ENCODE measurements at places on chromosomes 2 and 18.

DNA sequence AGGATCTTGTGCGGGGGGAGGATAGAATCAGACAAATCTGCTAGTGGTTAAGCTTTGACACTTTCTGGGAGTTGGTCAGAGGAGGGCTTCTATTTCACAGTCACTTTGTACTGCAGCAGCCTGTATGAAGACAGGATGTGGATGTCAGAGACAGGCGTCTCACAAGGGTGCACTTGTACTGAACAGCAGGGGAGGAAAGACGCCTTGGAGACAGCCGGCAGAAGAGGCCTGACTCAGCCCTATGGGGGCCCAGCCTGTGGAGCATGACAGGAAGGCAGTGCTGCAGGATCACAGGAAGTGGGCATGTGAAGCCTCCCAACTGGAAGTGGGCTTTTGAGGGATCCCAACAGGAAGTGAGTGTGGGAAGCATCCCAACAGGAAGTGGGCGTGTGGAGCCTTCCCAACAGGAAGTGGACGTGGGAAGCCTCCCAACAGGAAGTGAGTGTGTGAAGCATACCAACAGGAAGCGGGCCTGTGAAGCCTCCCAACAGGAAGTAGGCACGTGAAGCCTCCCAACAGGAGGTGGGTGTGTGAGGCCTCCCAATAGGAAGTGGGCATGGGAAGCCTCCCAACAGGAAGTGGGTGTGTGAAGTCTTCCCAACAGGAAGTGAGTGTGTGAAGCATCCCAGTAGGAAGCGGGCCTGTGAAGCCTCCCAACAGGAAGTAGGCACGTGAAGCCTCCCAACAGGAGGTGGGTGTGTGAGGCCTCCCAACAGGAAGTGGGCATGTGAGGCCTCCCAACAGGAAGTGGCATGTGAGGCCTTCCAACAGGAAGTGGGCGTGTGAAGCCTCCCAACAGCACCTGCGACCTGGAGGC, 212.3 kb downstream of the SNTG2 start:
- no peak for DNase-seq

DNA sequence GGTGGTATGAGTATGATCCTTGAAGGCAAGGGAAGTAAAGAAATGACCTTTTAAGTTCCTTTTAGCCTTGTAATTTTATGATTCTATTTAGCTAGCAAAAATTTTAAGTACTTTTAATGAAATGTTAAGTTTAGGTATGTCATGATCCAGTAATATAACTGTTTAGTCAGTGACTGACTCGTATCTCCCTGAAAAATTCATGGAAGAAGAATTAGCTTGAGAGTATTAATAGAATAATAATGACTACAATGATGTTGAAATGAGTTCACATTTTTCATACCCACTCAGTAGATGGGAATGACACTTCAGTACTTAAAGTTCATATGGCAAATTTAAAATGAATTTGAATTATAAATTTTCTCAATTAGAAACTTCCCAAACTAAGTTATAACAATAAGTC, 14.6 kb downstream of the RAB3GAP1 start:
- DNase-seq, result no peak

GRCh38 chr2:226873051-226873620, 37.3 kb downstream of the RHBDD1 start:
- no peak for DNase-seq

DNA sequence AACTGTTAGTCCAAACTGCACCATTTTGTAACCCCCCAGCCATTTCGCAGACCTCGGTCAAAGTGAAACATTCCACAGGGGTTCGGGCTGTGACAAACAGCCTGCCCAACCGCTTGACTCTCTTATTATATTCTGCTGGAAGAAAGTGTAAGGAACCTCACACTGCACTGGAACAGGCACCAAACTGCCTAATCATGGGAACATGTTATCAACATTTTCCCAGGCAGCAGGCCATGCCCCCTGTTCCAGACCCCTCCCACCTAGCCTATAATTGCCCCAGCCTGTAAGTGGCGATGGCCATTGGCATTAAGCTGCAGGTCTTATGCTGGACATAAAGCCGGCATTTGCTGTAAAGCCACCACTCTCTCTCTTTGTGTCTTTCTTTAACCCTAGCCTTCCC, 16.9 kb downstream of the LYG2 start:
- no peak for DNase-seq

DNA sequence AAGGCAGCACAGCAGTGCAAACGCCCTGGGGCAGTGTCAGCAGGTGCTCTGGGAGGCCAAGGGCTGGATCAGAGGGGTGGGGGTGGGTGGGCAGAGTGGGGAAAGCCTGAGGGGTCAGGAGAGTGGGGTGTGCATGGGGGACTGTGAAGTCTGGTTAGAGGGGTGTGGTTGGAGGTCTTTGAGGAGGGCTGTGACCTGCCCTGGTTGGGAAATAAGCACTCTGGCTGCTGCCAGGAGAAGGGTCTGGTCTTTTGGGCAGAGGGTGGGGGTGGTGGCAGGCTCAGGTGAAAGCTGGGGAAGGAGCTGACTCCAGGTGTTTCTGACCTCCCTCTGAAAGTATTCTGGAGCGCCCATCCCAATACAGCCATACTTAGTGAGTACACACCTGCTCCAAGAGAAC, 4.2 kb downstream of the ALPI start:
- no peak for DNase-seq

GRCh38 chr18:21181766-21182165, 60.3 kb upstream of the GREB1L start:
- DNase-seq, result no peak

- no peak for DNase-seq
Measured at GRCh38 chr18:13254971-13255927, 36.7 kb downstream of the LDLRAD4 start.

- no peak for DNase-seq
Measured at GRCh38 chr2:142877216-142877838, at the start of gene KYNU. Gene KYNU (plus strand): TSS chr2:142877664. CDS start chr2:142885368, 7,704 bp downstream.

DNA sequence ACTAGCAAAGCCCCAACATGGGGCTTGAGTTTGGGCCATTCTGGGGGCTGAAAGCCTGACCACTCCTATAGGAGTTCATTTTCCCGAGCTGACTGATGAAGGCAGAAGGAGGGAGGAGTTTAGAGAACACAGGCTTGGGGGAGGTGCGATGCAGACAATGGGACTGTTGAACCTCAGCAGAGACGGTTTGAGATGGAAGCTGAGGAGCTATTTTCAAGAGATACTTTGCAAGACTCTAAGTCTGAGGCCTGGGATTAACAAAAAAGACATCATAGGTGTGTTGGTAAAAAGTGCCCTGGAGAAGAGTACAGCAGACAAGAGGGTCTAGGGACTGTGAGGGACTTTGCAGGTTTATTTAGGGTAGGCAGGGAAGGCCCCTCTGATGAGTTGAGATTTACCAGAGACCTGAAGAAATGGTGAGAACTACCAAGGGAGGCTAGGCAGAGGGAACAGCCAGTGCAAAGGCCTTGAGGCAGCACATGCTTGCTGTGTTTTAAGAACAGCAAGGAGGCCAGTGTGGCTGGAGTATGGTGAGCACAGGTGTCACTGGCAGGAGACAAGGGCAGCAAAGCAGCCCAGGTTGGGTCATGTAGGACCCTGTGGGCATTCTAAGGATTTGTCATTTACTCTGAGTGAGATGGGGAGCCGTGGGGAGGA, 31.6 kb downstream of the PCBP1 start:
- peak; percentile 79 for DNase-seq

DNA sequence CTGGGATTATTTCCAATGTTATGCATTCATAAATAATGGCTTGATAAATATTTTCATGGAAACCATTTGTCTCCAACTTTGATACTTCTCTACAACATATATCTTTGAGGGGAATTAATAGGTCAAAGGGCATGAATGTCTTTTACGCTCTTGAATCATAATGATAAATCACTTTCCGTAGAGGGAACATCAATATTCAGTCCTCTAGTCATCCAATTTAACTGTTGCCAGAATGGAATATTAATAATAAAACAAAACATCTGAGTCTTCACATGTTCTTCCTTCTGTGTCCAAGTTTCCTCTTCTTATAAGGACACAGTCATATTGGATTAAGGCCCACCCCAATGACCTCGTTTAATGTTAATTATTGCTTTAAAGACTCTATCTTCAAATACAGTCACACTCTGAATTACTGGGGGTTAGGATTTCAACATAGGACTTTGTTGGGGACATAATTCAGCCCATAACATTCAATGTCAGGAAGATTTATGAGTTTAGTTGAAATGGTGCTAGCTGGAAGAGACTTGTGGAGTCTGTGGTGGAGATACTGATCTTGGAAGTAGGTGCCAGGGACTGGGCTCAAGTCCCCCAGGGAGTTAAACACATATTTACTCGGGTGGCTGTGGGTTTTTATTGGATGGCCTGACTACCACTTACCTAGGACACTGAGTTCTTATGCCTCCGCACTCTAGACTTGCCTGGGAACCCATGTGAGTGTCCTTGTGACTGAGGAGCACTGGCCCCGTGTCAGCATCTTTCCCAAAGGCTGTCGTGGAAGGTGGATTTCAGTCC, 85.0 kb upstream of the SEC11C start:
- DNase-seq, result no peak

GRCh38 chr2:159157361-159158209, 128.9 kb downstream of the WDSUB1 start:
- no peak for DNase-seq

- no peak for DNase-seq
Measured at GRCh38 chr2:136751406-136751805, 13.9 kb upstream of the THSD7B start.
